Large intestine (tissue), 12 donors: ENCODE measurements at places on chromosomes 2 and 18.

DNA sequence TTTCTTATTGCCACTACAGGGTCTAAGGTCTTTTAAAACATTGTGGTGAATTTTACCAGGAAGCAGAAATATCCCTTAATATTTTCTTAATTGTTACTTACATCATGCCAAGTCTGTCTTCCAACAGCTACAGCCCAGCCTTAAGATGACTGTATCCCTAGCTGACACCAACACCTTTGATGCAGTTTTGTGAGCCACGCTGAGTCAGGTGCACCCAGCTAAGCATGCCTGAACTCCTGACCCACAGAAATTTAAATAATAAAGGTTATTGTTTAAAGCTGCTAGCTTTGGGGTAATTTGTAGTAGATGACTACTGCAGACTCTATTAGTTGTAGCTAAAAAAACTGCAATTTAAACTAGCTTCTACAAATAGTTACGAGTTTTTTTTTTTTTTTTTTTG lies 1757.9 kb upstream of the LRRTM1 start:
- no peak for DNase-seq

DNA sequence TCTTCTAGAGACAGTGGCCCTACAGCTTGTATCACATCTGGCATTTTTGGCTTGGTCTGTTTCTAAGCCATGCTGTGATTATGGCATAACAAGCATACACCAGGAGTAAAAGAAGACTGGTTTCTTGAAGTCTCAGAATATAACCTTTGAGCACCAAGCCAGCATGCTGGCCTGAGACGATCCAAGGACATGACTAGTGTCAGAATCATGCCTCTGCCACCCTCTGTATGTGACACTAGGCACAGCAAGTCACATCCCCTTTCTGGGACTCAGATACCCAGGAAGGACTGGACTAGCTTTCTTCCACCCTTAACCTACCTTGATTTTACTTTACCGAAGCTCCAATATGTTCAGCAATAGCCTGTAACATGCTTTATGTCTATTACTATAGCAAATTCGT lies 345.5 kb downstream of the SETBP1 start:
- no peak for DNase-seq

GRCh38 chr2:217444932-217445331 lies 557.9 kb downstream of the TNS1 start:
- no peak for DNase-seq

DNA sequence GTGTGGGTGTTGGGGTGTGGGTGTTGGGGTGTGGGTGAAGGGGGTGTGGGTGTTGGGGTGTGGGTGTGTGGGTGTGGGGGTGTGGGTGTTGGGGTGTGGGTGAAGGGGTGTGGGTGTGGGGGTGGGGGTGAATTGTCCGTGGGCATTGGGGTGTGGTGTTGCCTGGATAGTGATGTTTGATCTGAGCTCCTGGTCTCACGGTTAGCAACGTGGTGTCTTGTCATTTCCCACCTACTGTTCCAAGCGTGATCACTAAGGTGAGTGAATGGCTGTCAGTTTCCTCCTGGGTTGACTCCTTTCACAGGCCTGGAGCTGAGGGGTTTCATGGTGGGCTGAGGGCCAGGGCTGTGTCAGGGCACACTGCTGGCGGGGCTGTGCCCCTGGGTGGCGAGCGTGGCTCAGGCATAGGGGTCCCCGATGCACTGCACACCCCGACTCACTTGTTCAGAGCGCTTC lies 27.2 kb downstream of the RTP5 start:
- no peak for DNase-seq

DNA sequence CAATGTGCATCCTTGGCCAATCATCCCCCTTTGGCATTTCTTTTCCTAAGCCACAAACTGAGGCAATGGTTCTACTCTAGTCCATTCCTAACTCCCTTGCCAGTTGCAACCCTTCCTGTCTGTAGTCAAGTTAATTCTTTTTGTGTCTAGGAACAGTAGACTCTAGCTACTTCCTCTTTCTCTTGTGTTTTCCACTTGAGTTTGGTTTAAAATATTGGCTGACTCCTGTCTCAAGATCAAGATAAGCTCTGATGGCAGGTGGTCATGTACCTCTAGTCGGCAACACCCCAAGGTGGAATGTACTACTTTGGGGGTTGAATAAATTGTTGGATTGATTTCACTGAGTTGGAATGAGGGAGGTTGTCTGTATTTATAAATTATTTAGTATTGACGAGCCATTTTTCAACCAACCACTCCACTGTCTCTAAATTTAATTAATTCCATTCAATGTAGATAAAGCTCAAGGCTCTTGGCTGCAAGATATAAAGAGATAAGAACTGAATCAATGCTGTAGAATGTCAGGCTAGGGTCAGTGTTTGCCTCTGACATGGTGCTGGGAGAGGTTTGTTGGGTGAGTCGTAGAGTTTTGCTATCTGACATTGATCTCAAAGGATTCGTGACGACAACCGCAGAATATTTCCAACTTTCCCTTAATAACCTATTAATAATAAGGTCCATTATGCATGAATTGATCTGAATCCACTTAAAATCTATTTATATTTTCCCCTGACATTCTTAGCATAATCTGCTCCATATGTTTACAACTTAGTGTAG lies 188.7 kb upstream of the APCDD1 start:
- DNase-seq: no peak

- DNase-seq: no peak
These were observed 8.8 kb downstream of the PPM1G start for GRCh38 chr2:27400348-27401135.

GRCh38 chr2:238947920-238948710 lies 100.2 kb downstream of the TWIST2 start:
- DNase-seq: no peak
